CD4-positive, alpha-beta T cell treated with Interleukin-4 for 1 hour (primary cell): ENCODE measurements at places on chromosomes 13 and 19.

GRCh38 chr19:41801792-41802211, 5.4 kb downstream of the CEACAM3 start:
- no peak for DNase-seq

DNA sequence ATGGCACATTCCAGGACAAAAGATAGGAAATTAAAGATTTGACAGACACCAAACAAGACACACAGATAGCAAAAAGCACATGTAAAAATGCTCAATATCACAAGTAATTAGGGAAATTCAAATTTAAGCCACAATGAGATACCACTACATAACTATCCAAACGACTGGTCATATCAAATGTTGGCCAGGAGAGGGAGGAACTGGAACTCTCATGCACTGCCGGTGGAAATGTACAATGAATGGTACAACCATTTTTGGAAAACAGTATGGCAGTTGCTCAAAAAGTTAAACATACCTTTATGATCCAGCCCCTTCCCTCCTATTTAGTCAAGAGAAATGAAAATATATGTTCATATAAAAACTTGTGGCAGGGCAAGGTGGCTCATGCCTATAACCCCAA, 36.8 kb upstream of the CYP2S1 start:
- DNase-seq, result no peak

- DNase-seq, result no peak
Measured at GRCh38 chr19:41911889-41912731, 16.1 kb downstream of the ERFL start.

DNA sequence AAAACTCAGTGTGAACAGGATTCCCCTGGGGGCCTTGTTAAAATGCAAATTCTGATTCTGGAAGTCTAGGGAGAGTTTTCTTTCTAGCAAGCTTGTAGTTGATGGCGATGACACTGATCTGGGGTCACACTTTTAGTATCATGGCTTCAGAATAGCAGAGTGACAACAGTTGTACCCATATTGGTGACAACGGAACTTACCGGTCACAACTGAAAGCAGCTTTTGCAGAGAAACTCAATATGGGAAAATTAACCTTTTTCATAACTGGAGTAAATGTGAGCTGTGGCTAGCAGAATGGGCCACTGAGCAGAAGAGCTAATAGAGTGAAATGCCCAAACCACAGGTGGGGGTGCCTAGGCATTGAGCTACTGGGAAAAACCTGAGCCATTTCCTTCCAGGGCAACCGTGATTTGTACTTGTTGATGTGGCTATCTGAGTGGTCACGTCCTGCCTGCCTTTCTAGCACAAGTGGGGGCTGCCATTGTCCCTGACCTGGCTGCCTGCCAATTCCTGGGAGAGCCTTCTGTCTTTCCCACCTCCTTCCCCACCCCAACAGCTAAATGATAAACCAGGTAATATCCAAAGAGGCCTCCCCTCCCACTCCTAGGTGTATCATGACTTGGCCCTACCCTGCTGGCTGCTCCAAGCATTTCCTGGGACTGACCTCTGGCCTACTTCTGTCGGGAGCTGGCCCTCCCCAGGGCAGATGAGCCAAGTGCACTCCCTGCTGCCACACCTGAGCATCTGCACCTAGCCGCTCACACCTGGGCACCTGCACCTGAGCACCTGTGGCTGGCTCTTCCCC, 1.7 kb upstream of the SLC10A2 start:
- no peak for DNase-seq

GRCh38 chr19:38701455-38702063, 42.7 kb downstream of the CAPN12 start:
- no peak for DNase-seq

DNA sequence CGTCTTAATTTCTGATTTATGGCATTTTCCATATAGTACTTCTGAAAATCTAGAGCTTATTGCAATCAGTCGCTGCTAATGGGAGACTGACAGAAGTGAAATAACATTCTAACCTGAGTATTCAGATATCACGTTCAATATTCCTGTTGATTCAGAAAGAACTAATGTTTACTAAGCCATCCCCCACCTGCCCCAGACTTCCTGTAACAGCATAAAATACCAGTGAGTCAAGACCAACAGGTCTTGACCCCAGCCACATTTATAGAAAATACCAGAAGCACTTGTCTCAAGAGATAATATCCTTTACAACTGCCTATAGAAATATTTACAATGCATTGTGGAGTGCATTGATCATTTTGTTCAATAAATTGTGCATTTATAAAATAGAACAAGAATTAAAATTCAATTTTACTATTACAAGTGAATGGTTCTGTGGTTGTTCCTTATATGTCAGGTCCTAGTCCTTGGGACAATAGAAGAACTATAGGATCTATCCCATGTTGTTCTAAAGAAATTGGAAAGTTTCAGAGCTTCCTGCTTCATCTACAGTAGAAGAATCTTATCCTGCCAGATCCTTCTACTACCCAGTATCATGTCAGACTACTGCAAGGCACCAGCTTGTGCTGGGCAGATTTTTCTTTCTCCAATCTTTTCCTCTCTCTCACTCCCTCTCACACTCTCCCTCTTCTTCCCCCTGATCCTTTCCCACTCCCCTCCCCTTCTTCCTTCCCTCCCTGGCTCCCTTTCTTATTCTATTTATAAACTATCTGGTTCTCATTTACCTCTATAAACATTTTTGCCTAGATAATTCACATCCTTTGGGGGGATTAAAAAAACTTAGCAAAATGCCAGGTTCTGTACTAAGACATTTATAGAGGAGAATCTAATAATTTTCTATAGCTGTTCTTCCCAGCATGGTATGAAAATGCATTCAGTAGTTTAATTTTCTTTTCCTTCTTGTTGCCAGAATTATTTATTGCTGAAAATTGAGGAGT, 629.9 kb downstream of the DIAPH3 start:
- no peak for DNase-seq

DNA sequence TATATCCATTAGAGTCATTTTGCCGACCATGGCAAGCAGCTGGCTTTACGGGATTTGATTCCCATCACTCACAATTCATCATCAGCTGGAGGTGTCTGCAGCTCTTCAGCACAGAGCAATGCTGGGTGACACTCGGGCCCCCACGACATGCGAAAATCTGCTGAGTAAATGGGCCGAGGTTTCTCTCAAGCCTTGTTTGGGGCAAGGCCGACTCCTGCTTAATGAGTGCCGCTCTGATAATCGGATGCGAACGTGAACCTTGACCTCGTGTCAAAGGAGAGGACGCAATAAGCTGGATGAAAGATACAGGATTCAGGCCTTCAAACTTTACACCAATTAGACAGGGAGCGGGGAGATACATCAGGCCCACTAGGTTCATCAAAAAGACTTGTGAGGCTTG, 65.2 kb downstream of the GGACT start:
- DNase-seq, result no peak

GRCh38 chr19:28633319-28634018, 579.5 kb downstream of the UQCRFS1 start:
- DNase-seq, result peak; percentile 33

DNA sequence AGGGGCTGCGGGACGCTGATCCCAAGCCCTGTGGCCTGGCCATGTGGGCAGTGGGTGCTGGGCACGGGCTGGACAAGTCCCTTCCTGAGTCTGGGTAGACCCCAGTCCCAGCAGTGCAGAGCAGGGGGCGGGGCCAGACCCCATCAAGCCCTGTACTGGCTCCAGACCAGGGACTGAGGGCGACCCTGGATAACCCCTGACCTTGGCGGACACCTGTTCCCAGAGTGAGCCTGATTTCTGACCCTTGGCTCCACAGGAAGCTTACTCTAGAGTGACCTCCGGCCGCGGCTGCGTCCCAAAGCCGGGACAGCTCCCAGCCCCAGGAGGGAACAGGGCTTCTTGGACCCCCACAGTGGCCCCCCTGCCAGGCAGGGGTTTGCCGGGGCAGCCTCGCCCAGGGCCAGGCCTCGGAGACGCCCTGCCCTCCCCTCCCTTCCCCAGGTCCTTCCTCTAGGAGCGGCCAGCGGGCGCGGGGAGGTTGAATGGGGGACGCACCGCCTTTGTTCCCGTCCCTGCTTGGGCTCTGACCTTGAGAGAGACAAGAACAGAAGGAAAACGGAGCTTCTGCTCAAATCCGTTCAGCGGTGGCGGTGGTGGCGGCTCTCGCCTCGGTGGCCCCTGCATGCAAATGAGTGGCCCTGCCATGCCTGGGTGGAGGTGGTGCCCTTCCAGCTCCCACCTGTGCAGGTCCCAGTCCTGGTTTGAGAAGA, 2.3 kb upstream of the EFNA2 start:
- DNase-seq, result no peak

- no peak for DNase-seq
Measured at GRCh38 chr13:101455863-101456262, 3.4 kb downstream of the ITGBL1 start.

- DNase-seq, result peak; percentile 44
Measured at GRCh38 chr13:99980201-99980823, 1.3 kb upstream of the ZIC2 start.

GRCh38 chr13:21719463-21719862, 48.6 kb downstream of the FGF9 start:
- DNase-seq, result no peak

GRCh38 chr13:66301482-66301881, 928.7 kb downstream of the PCDH9 start:
- DNase-seq, result no peak

DNA sequence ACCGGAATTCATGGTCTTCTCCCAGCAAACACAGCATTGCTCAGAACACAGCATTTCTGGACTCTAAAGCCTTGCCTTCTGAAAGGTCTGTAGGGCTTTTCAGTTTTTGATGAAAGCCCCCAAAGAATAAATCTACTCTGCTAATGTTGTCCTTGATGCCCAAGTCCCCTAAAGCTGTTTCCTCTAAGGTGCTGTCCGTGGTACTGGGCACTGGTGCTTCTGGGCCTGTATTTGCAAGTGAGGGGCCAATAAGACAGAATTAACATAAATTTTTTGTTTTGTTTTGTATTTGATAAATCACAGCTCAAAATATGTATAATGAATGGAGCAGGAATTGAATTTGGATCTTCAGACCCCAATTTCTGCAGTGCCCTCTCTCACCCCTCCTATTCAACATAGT, 12.1 kb upstream of the LGALS13 start:
- no peak for DNase-seq

DNA sequence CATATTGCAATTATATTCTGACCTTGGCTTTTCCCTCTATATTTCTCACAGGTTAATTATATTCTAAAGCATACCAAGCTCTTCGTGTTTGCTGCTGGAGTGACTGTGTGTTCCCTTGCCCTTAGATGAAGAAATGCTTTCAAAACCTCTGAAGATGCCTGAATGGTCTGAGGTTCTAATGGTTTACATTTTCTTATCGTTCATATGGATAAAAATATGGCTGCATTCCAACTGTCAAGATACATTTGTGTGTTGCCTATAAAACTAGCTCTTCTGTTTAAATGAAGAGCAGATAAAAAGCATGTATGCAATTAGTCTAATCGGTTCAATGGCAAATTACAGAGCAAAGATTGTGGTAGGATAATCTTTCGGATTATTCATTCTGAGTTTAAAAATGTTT, 68.4 kb upstream of the ANKRD10 start:
- DNase-seq, result no peak

GRCh38 chr13:71030784-71031183, 836.2 kb downstream of the DACH1 start:
- no peak for DNase-seq

DNA sequence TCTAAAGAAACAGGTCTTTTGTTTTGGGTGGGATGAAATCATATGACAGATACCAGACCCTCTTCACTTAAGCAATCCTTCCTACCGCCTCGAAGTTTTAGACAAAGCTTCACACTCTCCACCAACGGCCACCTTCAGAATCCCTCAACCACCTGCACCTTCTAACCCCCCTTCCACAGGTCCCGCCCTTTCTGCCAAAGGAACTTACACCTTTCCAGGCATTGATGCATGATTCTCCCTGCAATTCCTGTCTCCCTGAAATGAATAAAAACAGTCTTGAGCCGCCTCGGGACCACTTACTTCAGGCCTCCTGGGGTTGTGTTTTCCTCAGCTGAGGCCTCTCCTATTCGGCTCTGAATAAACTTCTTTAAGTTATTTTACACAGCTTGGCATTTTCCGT, 859 bp downstream of the ZNF433 start:
- no peak for DNase-seq

GRCh38 chr19:12793290-12794195, 2.3 kb downstream of the JUNB start:
- peak; percentile 96 for DNase-seq

GRCh38 chr13:111899714-111900389, 167.1 kb upstream of the SOX1 start:
- DNase-seq, result no peak

DNA sequence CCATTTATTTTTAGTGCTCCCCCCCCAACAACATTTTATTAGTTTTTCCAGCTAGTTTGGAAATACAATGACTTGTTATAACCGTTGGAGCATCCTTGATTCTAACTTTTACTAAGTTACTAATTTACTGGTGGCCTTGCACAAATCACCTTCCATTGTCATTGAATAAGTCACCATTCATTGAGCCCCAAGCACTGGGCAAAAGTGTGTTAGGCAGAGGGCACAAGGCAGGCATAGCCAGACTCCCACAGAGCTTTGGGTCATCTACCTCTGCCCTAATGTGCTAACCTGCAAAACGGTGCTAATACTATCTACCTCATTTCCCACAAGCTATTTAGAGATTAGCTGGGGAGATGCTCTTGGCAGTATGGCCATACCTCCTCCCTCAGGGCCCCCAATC, 86.8 kb upstream of the RNF113B start:
- DNase-seq, result no peak

- no peak for DNase-seq
Measured at GRCh38 chr13:44218501-44219240, 155.0 kb upstream of the SERP2 start.

GRCh38 chr13:43908156-43909126, 28.7 kb downstream of the LACC1 start:
- no peak for DNase-seq

DNA sequence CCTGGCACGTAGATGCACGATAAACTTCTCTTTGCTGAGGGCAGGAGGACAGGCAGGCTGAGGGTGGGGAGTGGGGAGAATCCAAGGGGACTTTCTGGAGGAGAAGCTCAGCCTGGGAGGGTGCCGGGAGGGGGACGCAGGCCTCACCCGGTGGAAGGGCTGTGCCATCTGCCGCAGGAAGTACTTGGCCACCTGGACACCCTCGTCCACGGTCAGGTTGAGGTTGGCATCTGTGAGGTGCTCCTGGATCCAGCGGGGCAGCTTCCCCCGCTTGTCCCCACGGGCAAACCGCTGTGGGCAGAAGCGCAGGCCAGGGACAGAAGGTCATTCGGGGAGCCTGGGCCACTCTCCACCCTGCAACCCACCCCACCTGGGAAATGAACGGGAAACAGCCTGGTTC, 11.5 kb downstream of the KLC3 start:
- DNase-seq, result no peak

DNA sequence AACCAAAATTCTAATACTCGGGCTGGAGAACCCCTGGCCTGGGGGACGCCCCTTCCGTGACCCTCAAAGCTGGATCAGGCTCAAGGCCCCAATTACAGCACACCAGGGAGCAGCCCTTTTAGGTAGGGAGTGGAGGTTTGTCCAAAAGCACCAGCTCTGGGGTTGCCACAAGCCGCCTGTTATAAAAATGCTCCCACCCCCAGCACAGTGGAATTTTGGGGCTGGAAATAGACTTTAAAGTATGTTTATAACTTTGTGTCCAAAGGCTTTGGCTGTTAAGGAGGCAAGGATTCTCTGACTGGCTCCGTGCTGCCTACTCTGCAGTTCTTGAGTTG, 564 bp upstream of the GMIP start:
- DNase-seq, result no peak
